ENCODE measurements at places on chromosomes 11 and 22.

DNA sequence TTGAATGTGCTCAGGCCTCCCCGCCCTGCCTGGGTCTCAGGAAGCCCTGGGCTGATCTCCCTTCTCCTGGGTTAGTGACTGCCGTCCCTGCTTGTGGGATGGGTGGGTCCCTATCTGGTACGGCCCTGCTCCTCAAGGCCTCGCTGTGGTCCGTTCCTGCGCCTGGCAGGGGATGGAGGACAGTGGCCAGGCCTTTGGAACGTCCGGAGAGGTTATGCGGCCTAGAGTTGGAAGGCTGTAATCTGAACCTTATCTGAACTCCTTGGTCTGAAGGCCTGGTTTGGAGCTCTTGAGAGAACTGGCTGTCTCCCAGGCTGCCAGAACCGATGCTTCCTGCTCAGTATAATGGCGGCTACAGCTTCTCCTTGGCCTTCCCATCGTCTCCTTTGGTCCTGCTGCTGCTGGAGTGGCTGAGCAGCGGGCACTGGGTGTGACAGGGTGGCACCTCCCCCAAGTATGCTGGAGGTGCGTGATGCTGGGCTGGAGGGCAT lies 72.8 kb downstream of the FLI1 start:
- DNase-seq = no peak

DNA sequence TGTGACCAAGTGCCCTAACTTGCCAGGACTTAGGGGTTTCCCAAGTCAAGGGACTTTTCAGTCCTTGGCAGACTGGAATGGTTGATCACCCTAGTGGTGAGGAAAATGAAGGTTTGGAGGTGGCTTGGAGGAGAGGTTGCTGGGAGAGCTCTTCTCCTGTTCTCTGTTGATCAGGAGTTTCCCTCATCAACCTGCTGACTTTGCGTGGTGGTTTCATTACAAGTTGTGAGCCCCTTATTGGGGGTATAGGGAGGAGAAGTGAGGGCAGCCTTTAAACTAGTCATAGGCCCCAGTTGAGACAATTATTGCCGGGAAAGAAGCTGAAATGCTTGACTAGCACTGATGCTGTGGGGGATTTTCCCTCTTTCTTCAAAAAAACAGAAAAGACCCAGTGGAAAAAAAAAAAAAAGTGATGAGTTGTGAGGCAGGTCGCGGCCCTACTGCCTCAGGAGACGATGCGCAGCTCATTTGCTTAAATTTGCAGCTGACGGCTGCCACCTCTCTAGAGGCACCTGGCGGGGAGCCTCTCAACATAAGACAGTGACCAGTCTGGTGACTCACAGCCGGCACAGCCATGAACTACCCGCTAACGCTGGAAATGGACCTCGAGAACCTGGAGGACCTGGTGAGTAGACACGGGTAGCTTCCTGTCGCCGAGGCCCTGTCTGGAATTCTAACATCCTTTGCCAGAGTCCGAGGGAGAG lies at the start of gene CXCR5:
CXCR5 (plus strand) TSS at position 525 of the 704 bp plus-strand sequence; CDS start at position 575, 50 bp downstream.
- no peak for DNase-seq

DNA sequence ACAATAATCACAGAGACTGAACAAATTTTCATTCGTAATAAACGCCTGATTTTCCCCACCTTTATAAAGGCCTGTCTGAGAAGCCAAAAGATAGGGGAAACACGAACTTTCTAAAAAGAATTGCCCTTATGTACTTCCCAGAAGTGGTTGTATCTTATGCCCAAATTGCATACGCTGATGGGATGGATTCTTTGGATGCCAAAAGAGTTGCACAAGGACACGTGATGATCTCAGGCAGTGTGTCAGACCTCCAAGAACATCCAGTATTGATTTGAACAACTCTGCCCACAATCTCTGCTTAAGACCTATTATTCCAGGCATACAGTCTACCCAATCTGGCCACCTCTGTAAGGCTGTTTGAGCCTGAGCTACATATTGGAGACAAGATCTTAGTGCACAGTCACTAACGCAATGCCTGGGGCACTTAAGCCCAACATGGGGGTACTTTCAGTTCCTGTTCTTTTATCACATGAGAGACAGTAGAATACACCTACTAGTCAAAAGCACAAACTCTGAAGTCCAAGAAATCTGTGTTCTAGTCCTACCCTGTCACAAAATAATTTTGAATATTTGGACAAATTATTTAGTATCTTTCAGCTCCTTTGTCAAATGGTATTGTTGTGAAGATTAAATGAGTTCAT lies 38.9 kb downstream of the OR10A6 start:
- peak; percentile 92 for DNase-seq

GRCh38 chr11:102359372-102359771 lies 12.4 kb downstream of the BIRC2 start:
- DNase-seq = no peak

Data from HCEC 1CT (cell line).